ENCODE measurements at places on chromosomes 7 and 10.

- no peak for DNase-seq
Measured at GRCh38 chr7:116062666-116063065, 32.1 kb upstream of the TFEC start.

GRCh38 chr10:45441239-45442190 is 67.5 kb downstream of the ALOX5 start:
- DNase-seq: no peak

DNA sequence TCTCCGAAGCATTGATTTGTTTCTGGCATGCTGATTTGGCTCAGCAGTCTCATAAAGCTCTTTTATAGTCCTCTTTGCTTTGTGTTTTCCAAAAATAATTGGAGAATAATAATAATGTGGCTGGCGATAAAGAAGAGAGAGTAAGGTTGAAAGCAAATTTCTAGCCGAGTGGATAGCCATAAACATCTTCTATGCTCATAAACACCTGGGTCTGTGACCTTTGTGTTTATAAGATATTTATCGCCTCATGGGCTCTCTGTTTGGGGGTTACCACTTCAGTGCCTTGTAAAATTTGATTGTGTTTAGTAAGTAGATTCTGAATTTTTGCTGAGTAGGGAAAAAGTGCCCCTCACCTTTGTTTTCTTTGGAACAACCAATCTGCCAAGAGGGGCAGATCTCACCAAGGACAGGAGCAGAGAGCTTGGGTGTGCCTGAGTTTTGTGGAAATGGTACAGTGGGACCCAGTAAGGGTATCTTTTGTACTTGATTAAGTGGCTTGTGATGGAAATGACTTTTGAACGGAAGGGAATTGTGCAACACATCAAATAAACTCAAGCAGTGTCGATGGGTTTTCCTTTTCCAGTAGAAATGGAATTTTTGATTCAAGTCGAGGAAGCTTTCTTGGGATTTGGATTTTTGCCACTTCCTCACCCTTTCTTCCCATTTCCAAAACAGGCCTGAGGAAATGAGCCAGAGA is 220.5 kb downstream of the AUTS2 start:
- DNase-seq: no peak

DNA sequence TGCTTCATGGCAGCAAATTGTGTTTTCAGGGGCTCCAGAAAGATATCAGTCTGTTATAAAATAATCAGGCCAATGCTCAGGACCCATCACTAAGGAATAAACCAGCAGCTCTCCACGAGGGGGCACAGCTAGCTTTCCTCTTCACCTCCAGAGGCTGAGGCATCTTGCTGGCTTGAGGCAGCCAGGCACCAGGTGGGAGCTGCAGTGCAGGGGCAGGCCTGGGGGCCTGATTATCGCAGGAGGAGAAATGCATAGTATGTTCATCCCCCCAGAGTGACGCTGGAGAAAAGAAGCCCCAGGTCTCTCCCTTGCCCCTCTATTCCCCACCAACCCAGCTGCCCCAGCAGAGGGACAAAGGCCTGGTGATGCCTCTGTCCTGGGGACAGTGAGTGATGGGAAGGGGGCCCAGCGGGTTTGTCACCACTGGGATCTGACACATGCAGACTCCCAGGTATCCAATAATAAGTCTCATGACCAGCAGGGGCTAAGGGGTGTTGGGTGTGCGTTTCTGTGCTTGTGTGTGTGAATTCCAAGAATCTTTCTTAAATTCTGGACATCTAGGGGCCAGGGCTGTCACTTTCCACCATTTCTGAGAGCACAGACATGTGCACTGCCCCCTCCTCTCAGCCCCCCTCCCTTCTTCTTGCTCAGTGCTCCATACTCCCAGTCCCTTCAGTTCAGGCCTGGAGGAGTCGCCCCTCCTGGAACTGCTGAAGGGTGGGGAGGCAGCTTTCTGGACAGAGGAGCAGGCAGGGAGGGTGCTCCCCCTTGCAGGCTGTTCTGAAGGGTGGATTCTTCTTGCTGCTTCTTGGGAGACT is 128.1 kb upstream of the FAM20C start:
- peak; percentile 33 for DNase-seq

- DNase-seq: no peak
Measured at GRCh38 chr7:106075937-106076336, 36.2 kb downstream of the SYPL1 start.

GRCh38 chr10:104089621-104090020 is 3.9 kb upstream of the COL17A1 start:
- peak; percentile 8 for DNase-seq

DNA sequence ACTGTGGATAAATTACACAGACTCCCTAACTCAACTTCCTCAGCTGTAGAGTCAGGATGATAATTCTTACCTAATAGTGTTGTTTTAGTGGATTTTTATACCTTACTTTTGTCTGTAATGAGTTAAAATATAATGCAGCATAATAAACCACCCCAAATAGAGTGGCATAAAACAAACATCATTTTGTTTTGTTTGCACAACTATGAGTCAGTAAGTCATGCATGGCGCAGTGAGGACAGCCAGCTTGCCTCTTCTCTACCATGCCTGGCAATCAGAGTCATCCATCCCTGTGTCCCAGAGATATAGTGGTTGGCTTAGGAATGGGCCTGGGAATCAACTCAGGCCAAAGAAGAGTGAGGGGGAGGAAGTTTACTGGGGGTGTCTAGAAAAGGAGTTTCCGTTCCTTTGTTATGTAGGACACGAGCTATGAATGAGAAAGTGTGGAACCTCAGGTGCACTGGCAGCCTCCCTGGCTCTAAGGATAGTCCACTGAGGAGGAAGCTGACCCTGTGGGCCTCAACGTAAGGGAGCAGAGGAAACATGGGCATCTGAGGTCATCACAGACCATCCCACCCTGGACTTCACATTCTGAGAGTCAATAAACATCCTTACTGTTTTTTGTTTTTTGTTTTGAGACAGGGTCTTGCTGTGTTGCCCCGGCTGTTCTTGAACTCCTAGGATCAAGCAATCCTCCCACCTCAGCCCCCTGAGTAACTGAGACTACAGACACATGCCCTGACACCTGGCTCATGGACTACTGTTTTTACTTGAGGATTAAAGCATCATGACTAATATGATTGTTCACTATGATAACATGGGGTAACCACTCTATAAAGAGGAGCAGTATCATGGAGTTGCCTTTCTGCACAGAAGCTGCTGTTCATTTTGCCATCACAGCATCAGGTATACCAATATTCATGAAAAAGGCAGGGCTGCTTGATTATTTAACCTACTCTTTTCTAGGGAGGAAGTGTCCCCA is 21.0 kb upstream of the GRB10 start:
- peak; percentile 36 for DNase-seq

DNA sequence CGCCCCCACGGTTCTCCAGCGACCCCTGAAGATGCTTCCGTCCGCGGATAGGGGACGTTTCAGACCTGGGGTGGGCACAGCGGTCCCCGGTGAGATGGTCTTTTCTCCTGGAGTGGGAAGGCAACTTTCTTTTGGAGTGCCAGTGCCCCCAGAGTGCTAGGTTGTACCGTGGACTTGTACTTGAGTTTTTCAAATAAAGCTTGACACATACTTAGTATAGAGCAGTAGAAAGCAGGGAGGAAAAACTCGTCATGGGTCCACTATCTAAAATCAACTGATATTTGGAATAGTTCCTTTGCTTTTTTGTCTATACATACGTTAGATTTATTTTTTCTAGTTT is 28.4 kb downstream of the RBM20 start:
- DNase-seq: no peak

DNA sequence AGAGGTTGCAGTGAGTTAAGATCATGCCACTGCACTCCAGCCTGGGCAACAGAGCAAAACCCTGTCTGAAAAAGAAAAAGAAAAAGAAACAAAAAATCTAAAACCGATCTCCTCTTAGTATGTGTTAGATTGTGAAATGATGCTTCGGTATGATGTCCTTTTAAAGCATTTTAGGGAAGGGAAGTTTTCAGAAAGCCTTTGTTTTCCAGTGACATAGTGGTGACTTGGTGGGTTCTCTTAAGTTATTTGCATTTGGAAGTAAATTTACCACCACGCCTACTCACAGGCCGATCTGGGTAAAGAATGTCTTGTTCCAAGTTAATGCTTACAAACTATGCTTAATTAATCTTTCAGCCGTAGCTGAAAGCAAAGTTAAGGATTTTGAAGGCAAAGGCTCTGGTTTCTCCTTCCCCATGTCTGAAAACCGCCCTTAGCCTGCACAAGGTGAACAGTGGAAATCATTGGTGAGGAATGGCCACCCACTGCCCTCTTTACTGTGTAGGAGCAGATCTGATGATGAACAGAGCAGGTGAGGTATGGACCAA is 10.7 kb downstream of the MTURN start:
- no peak for DNase-seq

DNA sequence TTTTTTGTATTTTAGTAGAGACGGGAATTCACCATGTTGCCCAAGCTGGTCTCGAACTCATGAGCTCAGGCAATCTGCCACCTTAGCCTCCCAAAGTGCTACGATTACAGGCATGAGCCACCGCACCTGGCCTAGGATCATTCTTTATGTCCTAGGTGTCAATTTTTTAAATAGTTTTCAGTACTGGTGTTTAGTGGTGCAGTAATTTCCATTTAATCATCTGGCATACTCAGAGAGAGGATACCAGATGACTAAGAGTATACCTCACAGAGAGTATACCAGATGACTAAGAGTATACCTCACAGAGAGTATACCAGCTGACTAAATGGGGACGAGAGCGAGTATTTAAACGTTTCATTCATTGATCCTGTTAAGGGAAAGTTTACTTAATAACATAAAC is 37.3 kb upstream of the TMEM248 start:
- DNase-seq: peak; percentile 87

DNA sequence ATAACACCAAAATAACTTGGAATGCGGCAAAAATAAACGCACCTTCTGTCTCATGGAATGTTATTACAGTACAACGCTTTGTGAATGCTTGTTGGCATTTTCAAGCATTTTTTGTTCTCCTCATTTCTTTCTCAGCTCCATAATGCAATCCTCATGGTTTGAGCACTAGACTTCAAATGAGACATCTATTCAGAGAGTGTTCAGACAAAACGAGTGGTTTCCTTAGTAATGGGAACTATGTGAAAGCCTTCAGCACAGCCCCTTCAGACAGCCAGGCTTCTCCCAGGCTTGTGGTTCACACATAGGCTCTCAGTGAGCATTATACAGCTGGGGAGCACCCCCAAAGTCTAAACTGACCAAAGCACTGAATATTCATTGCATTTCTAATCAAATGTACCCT is 8.6 kb upstream of the LRRN3 start:
- no peak for DNase-seq

- DNase-seq: no peak
Measured at GRCh38 chr7:47719675-47720074, 137.8 kb upstream of the TNS3 start.

GRCh38 chr10:24096281-24096680 is 112.7 kb upstream of the KIAA1217 start:
- DNase-seq: no peak

- no peak for DNase-seq
Measured at GRCh38 chr10:8594711-8595110, 540.2 kb downstream of the GATA3 start.

DNA sequence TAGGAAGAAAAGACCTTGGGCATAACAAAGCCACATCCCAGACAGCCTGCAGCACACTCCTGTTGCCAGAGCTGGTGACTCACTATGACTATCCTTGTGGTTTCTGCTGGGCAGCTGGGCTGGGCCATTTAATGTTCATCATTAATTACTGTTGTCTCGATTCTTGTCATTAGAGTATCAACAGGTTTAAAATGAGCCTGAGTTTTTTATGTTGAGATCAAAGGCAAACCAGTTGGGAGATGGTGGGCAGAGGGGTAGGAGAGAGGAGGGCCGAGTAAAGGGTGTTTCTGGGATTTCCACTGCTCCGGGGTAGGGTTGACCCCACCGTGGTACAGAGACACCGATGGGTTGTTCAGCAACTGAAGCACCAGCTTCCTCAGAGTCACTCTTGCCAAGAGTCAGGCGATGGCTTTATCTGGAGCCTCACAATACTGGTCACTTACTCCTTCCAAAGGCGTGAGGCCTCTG is 128.7 kb upstream of the LYZL1 start:
- DNase-seq: peak; percentile 74

GRCh38 chr10:132482090-132482800 is 55.3 kb upstream of the INPP5A start:
- peak; percentile 30 for DNase-seq

- no peak for DNase-seq
Measured at GRCh38 chr7:121323515-121324302, 5.1 kb upstream of the WNT16 start.

DNA sequence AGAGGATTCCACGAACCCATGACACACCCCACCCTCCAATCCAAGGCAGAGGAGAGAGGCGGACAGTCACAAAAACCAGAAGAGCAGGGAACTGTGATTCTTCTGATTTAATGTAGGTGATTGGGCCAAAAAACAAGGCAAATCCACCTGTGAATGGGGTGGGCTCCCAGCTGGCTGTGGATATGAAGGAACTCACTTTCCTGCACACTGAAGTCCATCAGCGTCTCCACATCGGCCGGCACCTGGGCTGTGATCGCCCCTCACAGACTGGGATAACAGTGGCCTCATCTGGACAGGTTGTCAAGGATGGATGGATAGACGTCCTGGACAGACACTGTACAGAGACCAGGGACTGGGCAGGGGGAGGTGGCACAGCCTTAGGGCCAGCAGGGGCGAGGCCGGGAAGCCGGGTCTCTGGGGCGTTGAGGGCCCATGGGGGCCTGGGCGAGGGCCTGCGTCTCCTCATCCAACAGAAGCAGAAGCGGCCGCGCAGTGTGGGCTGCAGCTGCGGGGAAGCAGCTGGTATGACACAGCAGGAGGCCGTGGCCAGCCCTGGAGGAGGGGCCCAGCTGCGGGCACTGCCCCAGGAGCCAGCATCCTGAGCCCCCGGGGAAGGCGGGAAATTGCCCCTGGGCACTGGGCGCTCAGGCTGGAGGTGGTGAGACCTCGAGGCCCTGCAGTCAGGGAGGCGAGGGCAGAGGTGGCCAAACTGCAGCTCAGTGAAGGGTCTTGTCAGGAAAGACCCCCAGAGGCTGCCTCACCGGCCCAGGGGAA is 54.2 kb downstream of the DIP2C start:
- no peak for DNase-seq

DNA sequence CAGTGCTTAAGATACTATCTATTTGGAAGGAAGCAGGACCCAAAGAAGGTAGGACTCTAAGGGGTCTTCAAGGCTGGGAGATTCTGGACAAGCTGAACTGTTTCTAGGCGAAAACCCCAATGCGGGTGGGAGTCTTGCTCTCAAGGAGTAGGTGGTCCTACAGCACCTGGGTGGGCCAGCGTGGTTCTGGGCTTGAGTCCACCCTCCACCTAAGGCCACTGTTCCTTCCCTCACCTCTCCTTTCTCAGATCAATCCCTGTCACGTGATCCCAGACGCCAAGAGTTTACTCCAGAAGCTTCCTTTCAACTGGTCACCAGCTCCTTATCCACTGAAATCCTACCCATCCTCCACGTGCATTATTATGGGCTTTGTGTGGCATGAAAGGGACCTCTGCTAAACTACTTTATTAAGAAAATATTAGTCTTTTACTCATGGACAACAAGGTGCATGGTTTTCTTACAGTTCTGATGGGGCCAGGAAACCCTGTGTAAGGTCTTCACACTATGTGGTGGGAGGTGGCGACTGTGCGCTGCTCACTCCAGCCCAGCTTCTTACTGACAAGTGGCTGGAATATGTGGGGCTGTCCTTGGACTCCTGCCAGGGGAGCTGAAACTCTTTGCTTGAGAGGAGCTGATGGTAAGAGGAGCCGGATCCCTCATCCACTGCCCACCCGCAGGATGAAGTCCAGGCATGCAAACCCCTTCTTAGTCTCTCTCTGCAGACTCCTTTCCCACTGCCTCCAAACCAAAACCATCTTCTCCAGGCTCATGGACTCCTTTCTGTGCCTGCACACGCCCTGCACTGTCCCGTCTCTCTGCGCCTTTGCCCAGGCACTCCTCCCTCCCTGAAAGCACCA is 1.6 kb downstream of the ZNF746 start:
- DNase-seq: peak; percentile 85

GRCh38 chr7:9752033-9752432 is 1221.6 kb upstream of the PHF14 start:
- no peak for DNase-seq

Measured in RKO (cell line).